ENCODE measurements at places on chromosomes 6 and 20.

GRCh38 chr6:162856885-162857284, 129.1 kb downstream of the PACRG start:
- no peak for DNase-seq

GRCh38 chr6:74764486-74764885, 441.4 kb downstream of the COL12A1 start:
- no peak for DNase-seq

DNA sequence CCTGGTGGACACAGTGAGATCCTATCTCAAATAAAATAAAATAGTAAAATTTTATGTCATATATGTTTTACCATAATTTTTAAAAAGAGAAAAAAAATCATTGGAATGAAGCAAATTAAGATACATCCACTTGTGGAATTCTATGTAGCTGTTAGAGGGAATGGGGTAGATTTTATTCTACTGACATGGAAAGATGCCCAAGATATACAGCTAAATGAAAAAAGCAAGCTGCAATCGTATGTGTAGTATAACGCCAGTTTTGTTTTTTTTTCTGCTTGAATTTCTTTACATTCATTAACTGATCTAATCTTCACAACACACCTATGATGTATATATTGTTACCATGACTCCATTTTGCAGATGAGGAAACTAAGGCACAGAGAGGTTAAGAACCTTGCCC, 23.4 kb upstream of the RANBP9 start:
- no peak for DNase-seq

GRCh38 chr6:13695252-13695651, 16.4 kb downstream of the RANBP9 start:
- no peak for DNase-seq

DNA sequence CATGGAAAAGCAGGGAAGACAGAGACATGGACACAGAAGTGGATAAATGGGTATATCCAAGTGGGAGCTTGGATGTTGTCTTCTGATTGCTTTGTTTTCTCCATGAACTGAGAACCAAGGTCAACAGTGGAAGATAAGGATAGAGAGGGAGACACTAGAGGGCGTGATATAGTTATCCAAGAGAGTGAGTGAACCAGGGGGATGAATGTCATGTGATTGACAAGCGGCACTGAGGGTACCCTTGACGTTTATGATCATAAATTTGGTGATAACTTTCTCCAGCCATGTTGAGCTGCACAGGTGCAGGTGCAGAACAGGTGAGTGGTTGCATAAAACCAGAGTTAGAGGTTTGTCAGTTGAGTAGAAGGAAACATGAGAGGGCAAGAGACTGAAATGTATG, 20.7 kb downstream of the EBF4 start:
- DNase-seq, result no peak

GRCh38 chr6:71468841-71469700, 180.5 kb downstream of the OGFRL1 start:
- DNase-seq, result no peak

All from activated T-helper 1 cell treated with anti-CD3 and anti-CD28 coated beads, Interleukin-12 subunit alpha, Interleukin-12 subunit beta, Interleukin-2, Interleukin-4 antibody, amounts not matched to agents 30 ng/mL and 10 ng/mL and 1 ng/mL, durations not matched to agents 14 hours and 24 hours and 36 hours (primary cell).